ENCODE measurements at places on chromosomes 5 and 9.

- no peak for DNase-seq
These were observed 80.5 kb downstream of the RNF130 start for GRCh38 chr5:179991106-179991505.

DNA sequence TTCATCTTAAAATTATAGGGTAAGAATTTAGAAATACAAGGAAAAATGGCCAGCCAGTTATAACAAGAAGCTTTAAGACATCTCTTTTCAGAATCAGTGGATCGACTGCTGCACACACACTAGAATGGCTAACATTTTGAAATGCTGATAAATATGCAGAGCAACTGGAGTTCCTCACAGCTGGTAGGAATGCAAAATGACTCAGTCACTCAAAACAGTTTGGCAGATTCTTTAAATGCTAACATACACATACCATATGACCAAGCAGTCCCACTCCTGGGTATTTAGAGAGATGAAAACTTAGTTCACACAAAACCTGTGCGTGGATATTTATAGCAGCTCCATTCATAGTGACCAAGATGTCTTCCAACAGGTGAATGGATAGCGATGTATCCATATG, 23.2 kb upstream of the PSAT1 start:
- peak; percentile 32 for DNase-seq

DNA sequence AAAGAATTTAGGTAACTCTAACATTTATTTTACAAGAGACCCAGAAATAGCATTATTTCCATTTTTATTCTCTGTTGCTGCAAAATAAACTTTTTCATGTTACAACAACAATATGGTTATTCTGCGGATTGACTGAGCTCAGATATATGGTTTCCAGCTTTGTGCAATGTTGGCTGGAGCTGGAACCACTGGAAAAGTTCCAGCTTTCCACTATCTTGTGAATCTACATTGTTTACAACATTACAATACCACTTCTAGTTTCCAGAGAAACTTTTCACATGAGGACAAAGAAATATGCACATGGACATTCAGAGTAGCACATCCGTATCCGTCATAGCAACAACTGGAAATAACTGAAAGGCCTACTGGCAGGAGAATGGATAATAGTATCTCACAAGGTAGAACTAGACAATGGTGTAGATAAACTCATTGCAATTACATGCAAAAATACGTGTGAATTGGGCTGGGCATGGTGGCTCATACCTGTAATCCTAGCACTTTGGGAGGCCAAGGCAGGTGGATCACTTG, 436.1 kb upstream of the ADAMTS16 start:
- DNase-seq = no peak

DNA sequence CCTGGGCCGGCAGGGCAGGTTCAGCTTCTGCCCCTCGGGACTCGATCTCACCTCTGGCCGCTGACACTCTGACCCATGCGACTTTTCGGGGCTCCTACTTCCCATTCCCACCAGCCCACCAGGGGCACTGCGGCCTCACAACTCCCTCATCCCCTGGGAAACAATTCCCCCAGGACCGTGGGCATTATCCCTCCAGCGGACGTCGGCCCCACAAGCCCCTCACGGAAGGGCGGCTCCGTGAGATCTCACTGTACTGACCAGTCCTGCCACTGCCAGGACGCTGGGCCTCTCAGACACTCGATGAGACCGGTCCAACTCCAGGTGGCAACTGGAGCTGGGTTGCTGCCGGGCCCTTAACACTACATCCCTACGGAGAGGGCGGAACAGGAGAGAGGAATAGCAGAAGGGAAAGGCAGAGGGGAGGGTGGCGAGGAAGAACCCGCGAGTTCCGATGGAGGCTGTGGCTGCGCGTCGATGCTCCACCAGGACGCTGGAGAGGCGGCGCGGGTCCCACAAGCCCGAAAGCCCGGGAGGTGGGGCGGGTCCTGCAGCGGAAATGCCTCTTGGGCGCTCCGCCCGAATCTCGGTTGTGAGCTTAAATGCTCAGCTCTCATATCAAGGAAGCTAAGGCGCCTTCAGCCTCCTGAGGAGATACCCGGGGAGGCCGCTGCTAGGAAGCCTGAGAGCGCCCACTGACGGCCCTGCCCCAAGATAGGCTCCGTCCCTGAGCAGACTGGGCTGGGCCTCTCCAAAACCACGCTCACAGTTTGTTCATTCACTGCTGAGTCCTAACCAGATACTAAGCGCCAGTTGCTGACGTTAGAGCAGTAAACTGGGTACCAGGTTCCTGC, 36.3 kb downstream of the VCP start:
- no peak for DNase-seq

DNA sequence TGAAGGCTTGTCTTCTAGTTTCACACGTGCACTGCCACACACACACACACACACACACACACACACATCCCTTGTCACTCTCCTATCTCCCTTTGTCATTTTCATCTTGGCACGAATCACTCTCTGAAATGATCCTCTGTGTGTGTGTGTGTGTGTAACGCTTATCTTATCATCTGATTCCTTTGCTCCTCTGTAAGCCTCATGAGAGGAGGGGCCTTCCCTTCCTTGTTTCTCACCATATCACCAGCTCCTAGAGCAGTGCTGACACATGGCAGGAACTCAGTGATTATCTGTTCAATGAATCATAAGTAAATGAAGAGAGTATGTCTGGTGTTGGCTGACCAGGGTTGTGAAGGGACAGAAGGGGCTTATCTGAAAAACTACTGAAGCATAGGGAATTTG, 53.3 kb downstream of the PDE4D start:
- DNase-seq = peak; percentile 82

DNA sequence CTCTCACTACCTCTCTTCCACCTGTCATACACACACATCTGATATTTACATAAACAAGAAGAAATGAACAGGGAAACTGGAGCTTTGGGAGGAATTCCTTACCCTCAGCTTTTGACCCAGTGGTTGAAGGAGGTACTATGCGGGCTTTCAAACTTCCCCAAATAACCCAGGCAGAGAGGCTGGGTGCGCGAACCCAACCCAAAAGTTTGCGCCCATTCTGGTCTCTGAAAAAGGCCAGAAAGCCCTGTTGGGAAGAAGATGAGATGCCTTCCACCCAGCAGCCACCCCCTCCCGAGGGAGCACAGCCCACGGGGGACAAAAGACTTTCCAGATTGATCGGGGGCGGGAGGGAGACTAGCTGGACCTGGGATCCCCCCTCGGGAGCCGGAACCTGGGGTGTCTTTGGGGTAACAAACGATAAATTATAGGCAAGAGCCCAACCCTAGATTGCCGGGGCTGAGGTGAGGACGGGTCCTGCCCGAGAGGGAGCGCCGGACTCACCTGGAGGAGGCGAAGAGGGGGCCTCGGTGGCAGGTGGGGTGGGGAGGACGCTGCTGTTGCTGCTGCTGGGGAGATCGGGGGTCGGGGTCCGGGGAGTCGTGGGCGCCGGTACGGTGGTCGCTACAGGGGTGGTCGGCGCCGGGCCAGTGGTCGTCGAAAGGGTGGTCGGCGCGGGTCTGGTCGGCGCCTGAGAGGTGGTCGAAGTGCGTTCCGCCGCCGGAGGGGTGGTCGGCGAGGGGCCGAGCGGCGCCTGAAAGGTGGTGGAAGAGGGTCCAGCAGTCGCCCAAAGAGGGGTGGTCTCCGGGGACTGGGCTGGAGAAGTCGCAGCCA, 798 bp downstream of the MEGF9 start:
- no peak for DNase-seq

DNA sequence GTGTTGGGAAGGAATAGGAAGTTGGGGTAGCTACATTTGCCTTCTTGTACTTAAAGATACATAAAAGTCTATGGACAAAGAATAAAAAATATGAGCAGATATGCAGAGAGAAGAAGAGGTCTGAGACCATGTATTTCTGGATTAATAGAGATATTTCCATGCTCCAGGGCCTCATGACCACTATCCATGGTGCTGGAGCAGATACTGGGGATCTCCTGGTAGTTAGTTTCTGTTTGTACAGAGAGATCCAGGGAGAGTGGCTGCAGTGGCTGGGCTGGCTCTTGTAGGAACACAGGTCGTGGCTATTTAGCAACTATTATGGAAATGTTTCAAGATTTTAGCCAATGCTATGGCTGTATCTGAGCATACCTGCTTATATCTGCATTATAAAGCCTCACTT, 184.2 kb upstream of the TMEM161B start:
- DNase-seq = no peak
